ENCODE measurements at places on chromosomes 5 and 9.

- no peak for DNase-seq
Measured at GRCh38 chr5:150073677-150074076, 12.7 kb downstream of the CSF1R start.

DNA sequence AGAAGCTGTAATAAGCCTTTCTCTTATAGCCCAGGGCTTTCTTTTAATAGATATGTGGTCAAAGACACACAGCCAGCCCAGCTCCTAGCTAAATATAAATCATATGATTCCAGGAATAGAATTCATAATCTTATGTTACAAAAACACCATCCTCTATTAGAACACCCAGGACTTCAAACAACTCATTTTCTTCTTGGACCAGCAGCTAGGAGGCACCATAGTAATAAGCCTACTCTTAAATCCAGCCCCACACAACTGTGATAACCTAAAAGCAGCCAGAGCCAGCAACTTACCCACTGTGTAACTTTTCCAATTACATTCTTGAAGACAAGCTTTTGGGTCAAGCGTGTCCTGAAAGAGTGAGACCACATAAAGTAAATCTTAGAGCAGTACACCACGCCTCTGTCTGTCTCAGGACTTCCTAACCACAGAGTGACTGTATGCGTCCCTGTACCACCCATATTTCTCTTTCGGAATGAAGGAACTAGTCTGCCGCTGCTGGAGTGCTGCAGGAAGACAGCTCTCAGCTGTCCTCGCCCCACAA lies 223.8 kb downstream of the TLE1 start:
- no peak for DNase-seq

GRCh38 chr5:88672644-88673252 lies 210.2 kb downstream of the MEF2C start:
- no peak for DNase-seq

DNA sequence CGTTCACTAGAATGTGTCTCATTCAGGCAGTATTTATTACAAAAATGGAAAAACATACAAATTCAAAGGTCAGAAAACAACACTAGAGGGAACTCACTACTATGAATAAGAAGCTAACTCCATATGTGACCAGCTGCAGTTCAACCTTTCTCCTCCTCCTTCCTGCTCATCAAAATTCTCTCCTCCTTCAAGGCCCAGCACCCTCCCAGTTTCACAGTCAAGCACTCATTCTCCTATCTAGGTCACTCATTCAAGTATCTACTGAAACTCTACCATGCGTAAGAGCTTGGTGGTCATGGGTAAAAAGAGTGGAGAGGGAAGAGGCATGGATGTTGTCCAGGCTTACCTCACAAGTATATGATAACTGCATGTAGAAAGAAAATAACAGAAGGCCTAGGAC lies 27.7 kb downstream of the ECPAS start:
- DNase-seq, result no peak

- no peak for DNase-seq
Measured at GRCh38 chr5:126972062-126972895, 58.1 kb downstream of the MARCHF3 start.

DNA sequence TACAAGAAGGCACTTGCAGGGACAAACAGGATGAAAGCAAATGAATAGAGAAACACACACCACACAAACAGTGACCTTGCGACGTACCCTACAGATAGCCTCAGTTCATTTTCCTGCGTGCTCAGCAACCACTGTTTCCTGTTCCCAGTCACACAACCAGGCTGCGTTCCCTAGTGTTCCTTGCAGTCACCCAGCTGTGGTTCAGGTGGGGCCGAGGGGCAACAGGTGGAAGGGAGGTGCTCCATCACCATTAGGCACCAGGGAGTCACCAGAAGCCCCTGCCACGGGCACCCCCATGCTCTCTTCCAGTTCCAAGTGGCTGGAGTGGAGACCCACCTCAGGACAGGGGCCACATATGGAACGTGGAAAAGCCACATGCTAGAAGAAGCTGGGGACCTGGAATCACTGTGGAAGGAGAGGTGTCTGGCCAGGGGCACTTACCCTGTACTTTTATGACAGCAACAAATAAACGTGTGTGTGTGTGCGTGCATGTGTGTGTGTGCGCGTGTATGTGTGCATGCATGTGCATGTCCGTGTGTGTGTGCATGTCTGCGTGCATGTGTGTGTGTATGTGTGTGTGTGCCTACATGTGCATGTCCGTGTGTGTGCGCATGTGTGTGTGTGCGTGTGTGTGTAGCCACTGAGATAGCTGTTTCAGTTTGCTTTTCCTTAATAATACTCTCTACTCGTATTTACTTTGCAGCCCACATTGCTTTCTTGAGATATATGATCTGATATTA lies 18.8 kb upstream of the FCN2 start:
- DNase-seq, result no peak

DNA sequence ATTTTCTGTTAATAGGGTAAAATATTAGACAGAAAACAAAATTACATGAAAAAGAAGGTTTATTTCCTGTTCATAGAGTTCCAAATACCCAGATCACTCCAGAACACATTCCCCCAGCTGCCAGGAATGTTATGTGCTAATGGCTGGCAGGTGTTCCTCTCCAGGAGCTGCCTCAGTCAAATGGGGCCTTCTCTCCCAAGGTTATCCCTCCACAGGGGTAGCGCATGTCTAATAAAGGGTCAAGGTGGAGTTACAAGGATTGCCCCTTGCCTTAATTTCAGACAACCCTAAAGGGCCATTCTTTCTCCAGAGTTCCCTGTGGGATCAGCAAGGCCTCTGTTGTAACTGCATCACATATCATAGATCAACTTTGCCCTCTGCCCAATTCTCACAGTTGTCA lies 148.6 kb upstream of the PLPPR1 start:
- DNase-seq, result no peak

DNA sequence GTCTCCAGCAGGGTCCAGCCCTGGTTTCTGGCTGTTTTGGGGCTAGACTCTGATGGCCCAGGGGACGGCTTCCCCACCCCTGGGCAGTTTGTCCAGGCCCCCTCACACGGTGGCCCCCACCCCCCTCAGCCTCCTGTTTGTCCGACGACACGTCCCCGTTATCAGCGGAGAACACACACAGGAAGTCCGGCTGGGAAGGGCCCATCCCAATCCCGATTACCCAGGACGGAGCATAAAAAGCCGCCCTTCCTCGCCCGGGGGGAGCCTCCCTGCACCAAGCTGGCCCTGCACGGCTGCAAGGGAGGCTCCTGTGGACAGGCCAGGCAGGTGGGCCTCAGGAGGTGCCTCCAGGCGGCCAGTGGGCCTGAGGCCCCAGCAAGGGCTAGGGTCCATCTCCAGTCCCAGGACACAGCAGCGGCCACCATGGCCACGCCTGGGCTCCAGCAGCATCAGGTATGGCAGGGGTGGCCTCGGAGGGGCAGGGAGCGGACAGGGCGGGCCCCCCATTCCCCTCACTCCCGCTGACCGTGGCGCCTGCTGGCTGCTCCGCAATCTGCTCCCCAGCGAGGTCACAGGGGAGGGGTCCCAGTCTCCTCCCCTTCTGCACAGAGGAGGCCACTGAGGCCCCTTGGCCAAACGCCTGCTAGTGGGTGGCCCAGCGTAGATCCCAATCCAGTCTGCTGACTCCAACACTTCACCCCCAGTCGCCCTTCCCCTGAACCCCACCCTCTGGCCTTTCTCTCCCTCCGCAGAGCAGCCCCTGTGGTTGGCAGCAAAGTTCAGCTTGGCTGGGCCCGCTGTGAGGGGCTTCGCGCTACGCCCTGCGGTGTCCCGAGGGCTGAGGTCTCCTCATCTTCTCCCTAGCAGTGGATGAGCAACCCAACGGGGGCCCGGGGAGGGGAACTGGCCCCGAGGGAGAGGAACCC lies at the start of gene EGFL7:
Gene EGFL7 (plus strand): TSS at position 261 of the 926 bp plus-strand sequence. CDS start 5,367 bp downstream, outside the sequence.
- no peak for DNase-seq

DNA sequence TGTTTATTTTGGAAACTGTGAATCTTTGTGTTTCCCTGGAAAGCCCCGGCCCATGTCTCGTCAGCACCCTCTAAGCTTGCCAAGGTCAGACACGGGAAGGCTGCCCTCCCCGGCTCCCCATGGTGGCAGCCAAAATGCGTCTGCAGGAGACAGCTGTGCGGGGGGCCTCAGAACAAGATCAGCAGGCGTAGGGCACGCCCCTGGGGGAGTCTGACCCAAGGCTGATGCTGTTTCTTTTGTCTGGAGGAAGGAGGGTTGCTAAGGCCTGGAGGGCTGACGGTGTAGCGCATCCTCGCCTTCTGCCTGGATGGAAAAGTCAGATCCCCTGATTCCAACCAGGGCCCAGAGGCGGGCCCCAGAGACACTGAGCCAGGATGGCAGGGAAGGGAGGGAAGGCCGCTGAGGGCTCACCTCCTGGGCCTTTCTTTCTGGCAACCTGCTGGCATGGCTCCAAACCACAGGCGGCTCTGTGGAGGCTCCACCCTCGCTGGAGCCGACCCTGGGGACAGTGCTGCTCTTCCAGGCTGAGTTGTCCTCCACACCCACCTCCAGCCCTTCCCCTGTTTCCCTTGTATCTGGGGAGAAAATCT lies 57.2 kb downstream of the OLFM1 start:
- DNase-seq, result peak; percentile 67

GRCh38 chr5:149062371-149063016 lies 368 bp downstream of the SH3TC2 start:
- no peak for DNase-seq

DNA sequence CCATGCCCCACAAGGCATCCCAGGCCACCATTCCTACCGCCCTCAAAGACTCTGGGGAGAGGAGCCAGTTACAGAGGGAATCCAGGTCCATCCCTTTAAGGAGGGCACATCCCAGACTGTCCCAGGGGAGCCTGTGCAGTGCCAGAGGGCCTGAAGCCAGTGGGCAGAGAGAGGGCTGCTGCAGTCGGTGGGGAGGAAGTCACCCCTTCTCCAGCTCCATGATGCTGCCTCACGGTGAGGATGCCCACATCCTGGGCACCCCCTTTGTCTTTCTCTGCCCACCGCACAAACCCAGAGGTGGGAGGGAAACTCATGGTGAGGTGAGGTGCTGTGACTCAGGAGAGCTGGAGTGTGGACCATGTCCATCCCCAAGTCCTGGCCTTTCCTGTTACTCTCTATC lies 26.2 kb upstream of the ANKRD33B start:
- DNase-seq, result no peak

GRCh38 chr5:170782438-170782837 lies 1.1 kb upstream of the GABRP start:
- no peak for DNase-seq

GRCh38 chr5:35198075-35198474 lies 32.2 kb downstream of the PRLR start:
- DNase-seq, result no peak

DNA sequence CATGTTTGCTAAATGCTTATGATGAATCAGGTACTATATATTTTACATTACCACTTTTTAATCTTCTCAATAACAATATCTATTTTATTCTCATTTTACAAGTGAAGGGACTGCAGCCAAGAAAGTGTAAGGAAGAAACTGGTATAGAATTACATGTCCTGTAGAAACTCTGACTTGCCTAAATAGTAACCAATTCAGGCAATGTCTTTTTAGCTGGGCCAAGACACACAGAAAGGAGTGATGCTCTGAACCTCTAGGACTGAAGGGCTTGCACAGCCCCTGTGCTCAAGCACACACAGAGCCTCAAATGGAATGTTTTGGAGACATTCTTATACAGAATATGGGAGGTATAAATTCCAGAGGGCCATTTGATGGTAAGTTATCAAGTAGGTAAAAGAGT lies 286.4 kb upstream of the TNC start:
- DNase-seq, result no peak

GRCh38 chr5:39409033-39409432 lies 15.7 kb downstream of the DAB2 start:
- DNase-seq, result no peak

DNA sequence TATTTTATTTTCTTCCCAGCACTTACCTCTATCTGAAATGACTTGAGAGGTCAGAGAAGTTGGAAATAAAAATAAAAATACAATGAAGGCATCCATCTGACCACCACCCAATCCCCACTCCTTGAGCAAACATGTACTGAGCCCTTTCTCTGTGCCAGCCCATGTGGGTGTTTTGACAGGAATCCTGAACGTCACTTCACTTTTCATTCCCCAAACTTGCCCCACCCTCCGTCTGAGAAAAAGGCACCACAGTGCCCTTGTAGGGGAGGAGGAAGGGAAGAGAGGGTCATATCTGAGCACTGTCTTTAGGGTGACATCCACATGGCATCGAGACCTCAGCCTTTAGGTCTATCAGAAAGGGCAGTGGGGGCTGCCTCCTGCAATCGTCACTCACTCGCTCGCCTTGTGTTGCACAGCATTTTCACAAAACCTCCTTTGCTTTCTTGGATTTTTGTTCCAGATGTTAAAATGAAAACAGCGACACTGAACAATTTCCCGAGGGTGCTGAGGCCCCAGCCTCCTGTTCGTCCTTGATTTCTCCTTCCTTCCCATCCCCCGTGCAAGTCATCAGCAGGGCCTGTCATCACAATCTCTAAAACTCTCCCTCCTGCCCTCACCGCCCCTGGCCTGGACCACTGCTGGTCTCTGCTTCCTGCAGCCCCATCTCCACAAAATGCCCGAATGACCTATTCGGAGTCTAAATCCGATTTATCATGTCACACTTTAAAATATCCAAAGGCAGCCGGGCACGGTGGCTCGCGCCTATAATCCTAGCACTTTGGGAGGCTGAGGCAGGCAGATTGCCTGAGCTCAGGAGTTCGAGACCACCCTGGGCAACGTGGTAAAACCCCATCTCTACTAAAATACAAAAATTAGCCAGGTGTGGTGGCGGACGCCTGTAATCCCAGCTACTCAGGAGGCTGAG lies 13.0 kb downstream of the HIGD2A start:
- DNase-seq, result no peak

DNA sequence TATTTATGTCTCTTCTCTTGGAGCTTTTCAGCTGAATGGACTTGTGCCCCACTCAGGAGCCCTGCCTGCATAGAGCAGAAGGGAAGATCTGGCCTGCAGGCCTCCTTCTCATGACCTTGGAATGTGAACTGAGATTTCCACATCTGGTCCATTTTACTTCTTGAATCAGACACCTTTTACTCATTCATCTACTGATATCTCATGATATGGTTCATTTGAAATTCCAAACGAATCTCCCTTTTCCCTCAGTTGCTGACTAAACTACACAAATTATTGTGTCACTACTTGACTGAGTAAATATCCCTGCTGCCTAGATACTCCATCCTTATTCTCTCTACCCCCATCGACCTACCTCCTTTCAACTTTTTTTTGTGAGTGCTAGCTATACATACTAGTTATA lies 138.7 kb downstream of the PLCXD3 start:
- DNase-seq, result no peak

DNA sequence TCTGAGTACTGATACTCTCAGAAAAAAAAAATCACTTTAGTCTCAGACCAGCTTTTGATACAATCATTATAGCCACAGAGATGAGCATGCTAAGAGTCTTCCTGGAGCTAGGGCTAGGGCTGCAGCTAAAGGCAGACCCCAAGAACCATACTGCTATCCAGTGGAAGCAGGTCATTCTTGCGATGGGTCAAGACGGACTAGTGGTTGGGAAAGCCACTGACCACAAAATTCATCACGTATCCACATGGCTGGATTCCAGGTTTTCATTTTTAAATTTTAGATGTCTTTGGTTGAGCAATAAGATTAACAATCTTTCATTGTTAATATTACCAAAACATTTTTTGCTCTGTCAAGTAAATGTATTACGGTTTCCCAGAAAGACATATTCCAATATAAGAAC lies 598.1 kb downstream of the DNAH5 start:
- DNase-seq, result no peak

GRCh38 chr9:15622318-15622971 lies 69.6 kb downstream of the CCDC171 start:
- no peak for DNase-seq

GRCh38 chr9:100206899-100207298 lies 107.9 kb downstream of the INVS start:
- no peak for DNase-seq

GRCh38 chr9:22129633-22130032 lies 120.5 kb upstream of the CDKN2B start:
- DNase-seq, result no peak
